ENCODE measurements at places on chromosomes 13 and 19. TPM values are rescaled to one million over a fixed set of nuclear protein-coding genes. Genes with fewer than 3 reads are reported as not detected.

The ERVK3-1 gene
- 32.6 TPM for total RNA-seq

The SPRED3 gene
- total RNA-seq, result 2.4 TPM

The VSTM1 gene
- total RNA-seq, result not detected

The KIR3DL2 gene
- total RNA-seq, result not detected

The ERICH4 gene
- total RNA-seq, result not detected

The APLP1 gene
- total RNA-seq, result 6.7 TPM

The CPAMD8 gene
- 1.5 TPM for total RNA-seq

The CA11 gene
- 2.1 TPM for total RNA-seq

The MED26 gene
- total RNA-seq, result 5.2 TPM

The ZNF784 gene
- 4.4 TPM for total RNA-seq

The BRME1 gene
- 0.87 TPM for total RNA-seq

The HSH2D gene
- not detected for total RNA-seq

The MIR17HG gene
- 12.3 TPM for total RNA-seq

The ZSCAN18 gene
- 54.7 TPM for total RNA-seq

The ATP4A gene
- total RNA-seq, result not detected

The ZNF430 gene
- 6.2 TPM for total RNA-seq

The GRIN3B gene
- not detected for total RNA-seq

The KRTDAP gene
- not detected for total RNA-seq

The F10 gene
- total RNA-seq, result 11.9 TPM

All from uterine smooth muscle cell (primary cell).